Fibroblast of gingiva (primary cell): ENCODE measurements at places on chromosomes 4 and X.

DNA sequence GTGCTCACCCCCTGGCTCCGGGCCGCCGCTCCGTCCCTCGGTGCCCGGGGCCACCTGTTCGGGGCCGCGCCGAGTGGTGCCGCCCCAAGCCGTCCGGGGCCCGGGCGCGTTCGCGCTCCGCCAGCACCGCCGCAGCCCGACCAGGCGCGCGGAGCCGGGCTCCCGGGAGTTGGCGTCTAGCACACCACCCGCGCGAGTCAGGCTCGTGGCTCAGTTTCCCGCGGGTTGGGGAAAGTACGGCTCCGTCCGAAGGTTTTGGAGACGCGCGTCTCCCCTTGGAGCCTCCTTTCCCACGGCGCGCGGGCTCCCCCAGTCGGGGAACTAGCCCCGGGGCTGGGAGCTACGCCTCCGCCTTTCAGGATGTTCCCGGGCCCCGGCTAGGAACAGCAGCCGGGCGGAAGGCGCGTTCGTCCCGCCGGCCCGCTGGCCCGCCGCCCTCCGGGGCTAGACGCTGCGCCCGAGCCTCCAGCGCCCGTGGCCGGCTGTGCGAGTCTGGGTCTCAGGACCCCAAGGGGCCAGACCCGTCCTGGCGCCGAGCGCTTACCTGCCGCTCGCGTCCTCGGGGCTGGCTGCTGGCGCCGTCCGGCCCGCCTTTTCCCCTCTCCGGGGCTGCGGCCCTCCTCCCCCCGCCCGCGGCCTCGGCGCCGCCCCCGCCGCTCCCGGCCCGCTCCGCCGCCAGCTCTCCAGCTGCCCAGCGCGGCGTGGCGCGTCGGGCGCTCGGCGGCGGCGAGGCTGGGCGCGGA, at the start of gene ADGRG2:
ADGRG2 (minus strand) TSS at position 571 of the 743 bp plus-strand sequence. CDS start 53,634 bp downstream, outside the sequence.
- peak; percentile 1 for DNase-seq

DNA sequence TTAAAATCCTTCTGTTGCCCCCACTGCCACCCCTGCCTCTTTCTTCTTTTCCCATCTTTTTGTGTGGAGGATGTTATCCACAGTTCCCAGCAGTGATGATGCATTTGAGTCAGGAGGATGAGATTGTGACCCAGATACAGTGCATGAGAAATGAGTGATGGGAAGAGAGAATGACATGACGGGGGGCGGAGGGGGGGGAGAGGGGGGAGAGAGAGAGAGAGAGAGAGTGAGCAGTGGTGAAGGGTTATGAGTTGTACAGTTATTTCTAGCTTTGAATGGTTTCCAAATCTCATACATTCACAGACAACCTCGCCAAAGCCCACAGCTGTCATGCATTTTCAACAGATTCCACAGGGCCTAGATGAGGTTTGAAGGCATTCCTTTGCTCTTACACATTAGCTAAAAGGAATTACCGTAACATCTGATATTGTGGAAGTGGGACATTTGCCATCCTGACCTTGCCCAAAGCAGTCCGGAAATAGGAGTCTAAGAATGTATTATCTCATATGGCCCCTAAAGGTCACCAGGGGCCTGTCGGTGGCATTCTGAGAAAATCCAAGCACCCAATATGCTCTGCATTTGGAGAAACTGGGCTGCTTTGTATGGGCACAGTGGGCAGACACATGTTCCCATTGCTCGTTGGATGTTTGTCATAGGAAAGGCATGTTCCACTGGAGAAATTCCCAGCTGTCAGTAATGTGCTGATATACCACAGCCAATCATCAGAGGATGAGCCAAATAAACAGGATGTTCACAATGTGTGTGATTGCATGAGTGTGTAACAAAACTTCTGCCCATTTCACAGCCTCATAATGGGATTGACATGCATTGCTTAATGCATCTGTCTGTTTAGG, 435.8 kb downstream of the SPRY1 start:
- DNase-seq = peak; percentile 99

DNA sequence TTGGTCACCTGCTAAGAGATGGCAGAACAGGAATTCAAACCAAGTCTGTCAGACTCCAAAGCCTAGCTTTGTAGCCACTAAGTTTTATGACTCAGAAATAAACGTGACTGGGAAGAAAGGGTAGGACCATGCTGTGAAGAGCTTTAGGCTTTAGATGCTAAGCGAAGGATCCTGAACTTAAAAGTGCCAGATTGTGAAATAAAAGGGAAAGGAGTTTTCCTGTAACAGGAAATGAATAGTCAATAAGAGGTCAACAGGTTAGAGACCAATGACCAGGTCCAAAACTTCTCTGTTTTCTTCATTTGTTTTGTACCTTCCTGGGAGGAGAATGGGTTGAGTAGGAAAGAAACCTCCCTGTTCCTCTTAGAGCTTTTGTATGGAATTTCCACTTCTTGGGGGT, 98.8 kb upstream of the EOLA2 start:
- DNase-seq = no peak

GRCh38 chr4:54840992-54841768, 183.4 kb downstream of the KIT start:
- DNase-seq = no peak

DNA sequence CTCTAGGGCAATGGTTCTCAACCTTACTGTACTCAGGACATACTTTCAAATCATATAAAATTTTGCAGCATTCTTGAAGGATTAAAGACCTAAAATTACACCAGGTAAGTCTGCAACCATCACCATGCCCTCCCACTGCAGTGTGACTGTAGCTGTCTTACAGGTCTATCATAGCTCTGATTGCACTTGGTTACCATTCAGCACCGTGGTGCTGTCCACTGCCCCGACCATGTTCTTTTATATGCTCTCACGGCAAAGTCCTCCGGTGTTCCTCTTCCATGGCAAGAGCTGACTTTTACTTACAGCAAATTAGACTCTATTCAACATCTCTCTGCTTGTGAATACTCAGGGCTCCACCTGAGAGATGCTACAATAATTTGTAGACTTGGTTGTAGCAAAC, 11.5 kb downstream of the CRMP1 start:
- no peak for DNase-seq
